ENCODE measurements at places on chromosomes 3 and 15.

- no peak for DNase-seq
These were observed 70.6 kb upstream of the CTSH start for GRCh38 chr15:79015416-79015815.

DNA sequence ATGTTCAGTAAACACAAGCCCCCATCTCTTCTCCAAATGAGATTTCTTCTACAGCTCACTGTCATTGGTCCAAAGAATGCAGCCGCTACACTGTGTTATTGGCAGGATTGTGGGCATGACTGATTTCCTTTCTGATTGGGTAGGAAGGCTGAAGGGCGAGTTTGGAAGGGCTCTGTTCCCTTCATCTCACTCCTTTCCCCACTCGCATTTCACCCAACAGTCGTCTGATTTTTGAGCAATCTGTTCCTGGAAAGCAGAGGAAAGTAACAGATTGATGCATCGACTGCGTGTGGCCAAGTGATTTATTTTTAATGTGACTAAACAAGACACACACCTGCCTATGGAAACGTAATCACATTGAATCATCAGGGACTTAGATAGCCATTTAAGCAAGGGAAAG is 55.5 kb downstream of the NOX5 start:
- no peak for DNase-seq

GRCh38 chr3:98952404-98952803 is 50.9 kb upstream of the DCBLD2 start:
- DNase-seq: no peak

DNA sequence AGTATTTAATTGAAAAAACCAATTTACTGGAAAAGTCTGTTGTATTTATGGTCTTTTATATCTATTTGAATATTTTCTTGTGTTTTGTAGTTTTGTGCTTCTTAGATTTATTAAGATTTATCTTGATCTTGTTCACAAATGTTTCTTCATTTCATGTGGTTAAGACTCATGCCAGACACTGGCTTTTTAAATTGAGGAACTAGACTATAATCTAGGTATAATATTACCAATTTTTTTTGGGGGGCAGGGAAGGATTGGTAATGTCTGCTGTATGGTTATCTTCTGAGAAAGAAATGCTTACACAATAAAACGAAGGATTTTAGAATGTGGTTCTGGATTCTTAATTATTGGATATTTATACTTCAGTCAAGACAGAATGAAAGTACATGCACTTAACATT is 24.9 kb downstream of the AP4E1 start:
- DNase-seq: no peak

- DNase-seq: no peak
These were observed 44.0 kb downstream of the OTOL1 start for GRCh38 chr3:161540594-161540993.

GRCh38 chr3:106013971-106014370 is 145.2 kb upstream of the CBLB start:
- no peak for DNase-seq

GRCh38 chr3:130851277-130851676 is 42.6 kb upstream of the ATP2C1 start:
- DNase-seq: no peak

- DNase-seq: no peak
These were observed 272.4 kb downstream of the THRB start for GRCh38 chr3:24222165-24222805.

DNA sequence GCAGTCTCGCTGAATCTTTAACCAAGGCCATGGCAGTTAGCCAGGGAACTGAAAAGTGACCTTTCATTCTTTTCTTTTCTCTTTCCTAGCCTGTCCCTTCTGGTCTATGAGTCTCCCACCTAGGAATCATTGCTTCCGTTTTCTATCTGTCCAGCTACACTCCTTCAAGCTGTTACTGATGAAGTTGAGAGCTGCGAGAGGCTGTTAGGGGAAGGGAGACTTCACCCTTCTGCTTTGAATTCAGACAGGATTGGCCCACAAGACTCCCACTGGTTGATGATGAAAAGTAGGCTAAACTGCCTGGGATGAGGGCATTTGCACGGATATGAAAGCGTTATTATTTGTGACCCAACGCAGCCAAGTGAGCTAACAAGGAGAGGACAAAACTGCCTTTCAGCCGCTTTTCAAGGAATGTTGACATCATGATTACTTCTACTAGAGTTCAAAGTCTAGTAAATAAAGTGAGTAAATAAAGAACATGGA is 30.2 kb downstream of the EIF4E3 start:
- no peak for DNase-seq

DNA sequence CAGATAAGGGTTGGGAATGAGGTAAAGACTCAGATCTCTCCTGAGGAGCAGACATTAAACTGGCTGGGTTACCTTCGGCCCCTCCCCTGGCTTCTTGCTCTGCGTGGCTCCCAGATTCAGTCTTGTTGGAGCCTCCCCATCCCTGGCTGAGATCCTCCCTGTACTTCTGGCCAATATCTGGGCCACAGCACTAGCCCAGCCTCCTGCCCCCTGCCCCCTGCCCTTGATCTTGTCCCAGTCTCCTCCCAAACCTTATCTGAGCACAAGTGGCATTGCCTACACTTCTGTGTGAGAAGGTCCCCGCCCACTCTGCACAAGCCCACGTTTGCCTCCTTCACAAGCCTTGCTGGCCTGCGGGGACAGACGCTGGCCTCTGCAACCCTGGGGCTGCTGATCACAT is 16.8 kb downstream of the PLA2G4F start:
- DNase-seq: no peak

- no peak for DNase-seq
These were observed 103.8 kb downstream of the CHCHD6 start for GRCh38 chr3:126807795-126808194.

DNA sequence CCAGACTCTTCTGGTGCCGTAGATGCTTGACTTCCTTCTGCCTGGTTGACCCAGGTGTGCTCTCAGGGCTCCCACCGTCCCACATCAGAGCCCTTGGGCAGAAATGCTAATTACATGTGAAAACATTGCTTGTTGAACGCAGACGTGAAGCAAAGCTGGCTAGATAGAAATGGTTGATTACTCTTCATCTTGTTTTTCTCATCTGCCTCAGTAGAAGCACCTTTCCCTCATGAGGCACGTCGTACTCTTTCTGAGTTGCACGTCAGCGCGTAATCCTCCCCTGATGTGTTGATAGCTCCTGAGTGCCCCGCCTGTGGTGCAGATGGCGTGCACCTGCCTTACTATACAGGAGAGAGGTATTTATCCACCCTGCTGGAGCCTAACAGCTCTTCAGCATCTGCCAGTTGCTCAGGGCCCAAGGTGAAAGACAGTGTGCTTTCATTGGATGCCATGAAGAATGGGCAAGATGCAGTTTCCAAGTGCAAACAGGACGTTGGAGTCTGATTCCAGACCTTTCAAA is 18.1 kb downstream of the MAP6D1 start:
- no peak for DNase-seq

GRCh38 chr15:69099941-69100340 is 60.5 kb upstream of the GLCE start:
- DNase-seq: no peak

GRCh38 chr15:98202256-98202655 is 241.8 kb downstream of the ARRDC4 start:
- no peak for DNase-seq

DNA sequence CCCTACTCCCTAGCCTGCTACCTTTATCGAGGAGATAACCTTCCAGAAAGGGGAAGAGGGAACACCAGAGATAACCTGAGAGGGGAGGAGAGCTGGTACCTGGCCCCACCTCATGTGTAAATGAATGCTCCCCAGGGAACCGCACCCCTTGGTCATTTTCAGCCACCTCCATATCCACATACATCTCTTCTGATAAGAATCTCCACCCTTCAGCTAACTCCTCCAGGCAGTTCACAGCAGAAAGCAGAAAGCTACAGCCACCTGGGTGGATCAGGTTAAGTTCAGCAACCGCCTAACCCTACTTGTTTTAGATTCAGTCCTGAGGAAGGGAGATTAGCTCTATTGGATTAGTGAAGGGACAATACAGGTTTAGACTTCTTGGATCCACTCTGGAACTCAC is 38.0 kb upstream of the TIMP4 start:
- DNase-seq: no peak

DNA sequence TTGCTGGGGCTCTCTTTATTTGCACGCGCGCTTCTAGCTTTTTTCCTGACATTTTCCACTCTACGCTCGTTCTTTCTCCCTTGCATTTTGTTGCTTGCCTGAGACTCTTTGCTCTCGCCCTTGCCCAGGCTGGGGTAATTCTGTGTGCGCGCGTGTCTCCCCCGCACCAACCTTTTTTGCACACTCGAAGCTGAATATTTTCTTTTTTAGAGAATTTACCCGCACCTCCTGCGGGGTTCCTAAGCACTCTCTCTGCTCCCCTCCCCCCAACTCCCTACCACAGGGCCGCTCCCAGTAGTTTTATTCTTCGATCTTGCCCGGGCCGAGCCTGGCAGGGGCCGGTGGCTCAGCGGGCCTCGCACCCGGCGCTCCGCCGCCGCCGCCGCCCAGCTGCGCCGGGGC is 732 bp downstream of the FAM43A start:
- peak; percentile 12 for DNase-seq

GRCh38 chr3:193744048-193744821 is 151.2 kb downstream of the OPA1 start:
- DNase-seq: no peak

- DNase-seq: no peak
These were observed 65.9 kb downstream of the TGFBR2 start for GRCh38 chr3:30672287-30672735.

DNA sequence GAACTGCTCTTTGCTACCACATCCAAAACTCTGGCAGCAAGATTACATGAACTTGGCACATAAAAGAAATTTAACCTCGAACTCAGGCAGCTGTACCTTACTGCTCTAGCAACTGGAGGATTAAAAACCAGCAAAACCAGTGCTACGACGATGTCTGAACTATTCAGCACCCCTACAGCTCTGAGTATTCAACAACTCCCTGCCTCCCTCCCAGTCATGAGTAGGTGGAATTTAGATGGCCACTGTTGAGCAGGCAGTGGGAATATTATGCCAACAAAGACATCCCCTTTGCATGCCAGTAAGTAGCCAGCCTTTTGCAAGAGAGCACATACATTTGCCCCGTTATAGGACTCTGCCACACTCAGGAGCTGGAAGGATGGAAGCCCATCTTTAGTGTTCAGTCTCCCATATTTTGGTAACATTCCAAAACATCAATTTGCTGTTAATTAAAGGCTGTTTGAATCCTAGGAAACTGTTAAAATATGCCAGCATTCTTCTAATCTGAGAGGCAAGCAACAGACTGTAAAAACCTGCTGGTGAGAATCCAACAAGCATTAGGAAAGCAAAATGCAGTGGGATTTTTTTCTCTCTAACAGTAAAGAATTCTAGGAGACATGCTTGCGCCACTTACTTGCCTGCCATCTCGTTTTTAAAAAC is 85.4 kb downstream of the ZNF385D start:
- no peak for DNase-seq

DNA sequence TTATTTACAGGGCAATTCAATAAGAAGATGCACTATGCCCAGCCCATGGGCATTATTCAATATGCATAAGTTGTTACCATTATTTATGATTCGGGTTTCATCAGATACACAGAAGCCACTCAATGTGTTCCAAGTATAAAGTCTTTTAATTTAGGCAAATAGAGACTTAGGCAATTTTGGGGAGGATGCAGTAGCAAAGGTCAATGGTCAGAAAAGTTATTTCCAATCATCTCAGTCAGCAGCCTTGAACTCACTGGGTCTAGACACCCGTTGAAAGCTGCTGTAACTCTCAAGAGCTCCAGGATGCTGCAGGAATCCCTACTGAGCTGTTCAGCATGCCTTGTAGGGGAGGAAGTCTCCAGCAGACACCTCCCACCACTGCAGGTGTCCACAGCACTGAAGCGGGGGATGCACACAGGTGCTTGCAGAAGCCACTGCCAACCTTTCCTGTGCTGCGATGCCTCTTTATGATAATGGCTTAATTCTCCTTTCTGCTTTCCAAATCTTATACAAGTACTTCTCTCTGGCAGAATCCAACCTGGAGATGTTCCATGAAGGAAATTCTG is 155.0 kb upstream of the SUCLG2 start:
- DNase-seq: no peak

GRCh38 chr15:25251700-25252390 is 187.0 kb downstream of the UBE3A start:
- no peak for DNase-seq

GRCh38 chr15:68303134-68303533 is 25.6 kb downstream of the FEM1B start:
- no peak for DNase-seq

GRCh38 chr15:58457466-58457965 is 25.7 kb downstream of the LIPC start:
- DNase-seq: peak; percentile 56

DNA sequence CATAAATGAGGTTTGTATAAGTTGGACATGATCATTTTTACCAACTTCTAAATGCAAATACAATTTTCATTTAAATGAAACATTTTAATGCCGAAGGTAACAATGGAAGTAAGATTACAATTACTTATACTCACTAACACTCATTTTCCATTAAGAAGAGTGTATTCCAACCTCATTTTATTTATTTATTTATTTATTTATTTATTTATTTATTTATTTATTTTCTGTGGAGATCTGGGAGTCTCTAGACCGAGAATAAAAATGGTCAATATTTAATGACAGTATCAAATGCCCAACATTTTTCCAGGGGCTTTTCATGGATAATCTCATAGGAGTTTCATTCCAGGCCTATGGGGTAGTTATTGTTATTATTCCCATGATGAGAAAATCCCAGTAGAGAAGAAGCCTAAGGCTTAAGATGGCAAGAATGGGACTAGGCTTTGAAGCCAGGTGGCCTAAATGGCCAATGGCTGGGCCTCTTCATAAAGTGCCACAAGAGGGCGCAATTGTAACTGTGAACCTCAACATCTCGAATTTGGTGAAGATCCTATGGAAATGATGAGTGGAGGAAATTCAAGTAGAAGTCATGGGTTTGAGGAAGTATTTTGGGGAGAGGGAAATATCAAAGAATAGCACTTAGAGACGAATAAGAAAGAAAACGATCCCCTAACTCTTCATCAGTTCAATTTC is 21.3 kb downstream of the VGLL3 start:
- no peak for DNase-seq

Measured in activated naive CD8-positive, alpha-beta T cell treated with anti-CD3 and anti-CD28 coated beads, Interleukin-2, amount 50 U/mL, for 24 hours (primary cell).